ENCODE measurements at places on chromosomes 7 and 10. TPM values are rescaled to one million over a fixed set of nuclear protein-coding genes. Genes with fewer than 3 reads are reported as not detected.

GRCh38 chr10:127976701-127977356 lies 69.9 kb downstream of the PTPRE start:
- DNase-seq: no peak

- DNase-seq: no peak
Observed at GRCh38 chr10:120917521-120918250, 66.5 kb downstream of the WDR11 start.

DNA sequence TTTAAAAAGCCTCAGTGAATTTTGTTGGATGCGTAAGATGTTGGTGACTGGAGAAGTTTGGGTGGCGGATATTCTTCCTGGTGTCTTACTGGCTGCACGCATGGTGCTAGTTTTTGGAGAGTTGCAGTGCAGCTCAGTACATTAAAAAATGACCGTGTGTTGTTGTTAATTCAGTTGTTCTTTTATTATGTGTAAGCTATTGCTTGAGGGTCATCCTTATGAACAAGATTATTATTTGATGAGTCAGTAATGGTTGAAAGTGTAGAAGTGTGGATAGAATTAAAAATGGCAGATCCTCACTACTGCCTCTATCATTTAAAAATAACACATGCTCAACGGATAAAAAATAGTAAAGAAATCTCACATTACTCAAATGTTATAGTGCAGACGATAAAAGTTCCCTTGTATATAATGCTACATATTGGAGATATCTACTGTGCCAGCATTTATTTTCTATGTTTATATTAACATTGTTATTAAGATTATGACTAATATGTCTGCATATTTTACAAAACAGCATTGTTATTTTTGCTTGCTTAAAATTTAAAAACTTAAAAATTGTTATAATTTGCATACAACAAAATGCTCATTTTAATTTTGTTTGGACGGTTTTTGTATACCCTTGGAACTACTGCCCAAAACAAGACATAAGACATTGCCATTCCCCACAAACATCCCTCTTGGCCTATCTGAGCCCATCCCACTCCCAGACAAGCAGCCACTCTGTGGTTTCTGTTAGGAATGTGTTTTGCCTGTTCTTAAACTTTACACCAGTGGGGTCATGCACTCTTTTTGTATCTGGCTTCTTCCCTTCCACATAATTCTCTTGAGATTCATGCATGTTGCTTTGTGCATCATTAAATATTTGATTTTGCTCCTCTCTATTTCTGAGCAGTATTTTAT lies 142.0 kb downstream of the DOCK1 start:
- no peak for DNase-seq

- no peak for DNase-seq
Observed at GRCh38 chr7:70679661-70680060, 452.3 kb upstream of the GALNT17 start.

CALML3 gene
- total RNA-seq: not detected

All from thoracic aorta (tissue), 2 donors.